Fibroblast of skin of right biceps (primary cell): ENCODE measurements at places on chromosomes 1 and 21.
A peak's percentile ranks its signal among the peaks of the same experiment; 100 is the strongest.

- no peak for DNase-seq
Observed at GRCh38 chr1:26536521-26536920, 7.0 kb downstream of the RPS6KA1 start.

DNA sequence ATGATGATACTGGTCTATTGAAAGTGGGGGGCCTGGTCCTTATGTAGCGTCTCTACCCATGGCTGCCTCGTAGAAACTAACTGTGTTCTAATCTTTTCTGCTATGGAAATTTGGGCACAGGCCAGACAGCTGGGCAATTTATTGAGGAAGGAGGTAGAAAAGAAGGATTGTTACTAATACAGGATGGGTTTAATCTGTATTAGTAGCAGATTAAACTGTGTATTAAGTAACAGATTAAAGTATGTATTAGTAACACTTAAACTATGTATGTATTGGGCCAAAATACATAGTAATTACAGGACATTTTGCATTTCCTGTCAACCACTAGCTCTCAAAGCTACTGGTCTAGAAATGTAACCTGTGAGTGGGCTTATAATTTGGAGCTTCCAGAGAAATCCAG lies 142.0 kb downstream of the MAST2 start:
- DNase-seq: peak; percentile 65

GRCh38 chr1:91513160-91513559 lies 12.5 kb downstream of the CDC7 start:
- DNase-seq: peak; percentile 26

DNA sequence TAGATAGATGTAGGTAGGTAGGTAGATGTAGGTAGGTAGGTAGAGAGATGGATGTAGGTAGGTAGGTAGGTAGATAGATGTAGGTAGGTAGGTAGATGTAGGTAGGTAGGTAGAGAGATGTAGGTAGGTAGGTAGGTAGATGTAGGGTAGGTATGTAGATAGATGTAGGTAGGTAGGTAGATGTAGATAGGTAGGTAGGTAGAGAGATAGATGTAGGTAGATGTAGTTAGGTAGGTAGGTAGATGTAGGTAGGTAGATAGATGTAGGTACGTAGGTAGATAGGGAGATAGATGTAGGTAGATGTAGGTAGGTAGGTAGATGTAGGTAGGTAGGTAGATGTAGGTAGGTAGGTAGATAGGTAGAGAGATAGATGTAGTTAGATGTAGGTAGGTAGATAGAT lies 62.3 kb upstream of the MORC3 start:
- DNase-seq: no peak

DNA sequence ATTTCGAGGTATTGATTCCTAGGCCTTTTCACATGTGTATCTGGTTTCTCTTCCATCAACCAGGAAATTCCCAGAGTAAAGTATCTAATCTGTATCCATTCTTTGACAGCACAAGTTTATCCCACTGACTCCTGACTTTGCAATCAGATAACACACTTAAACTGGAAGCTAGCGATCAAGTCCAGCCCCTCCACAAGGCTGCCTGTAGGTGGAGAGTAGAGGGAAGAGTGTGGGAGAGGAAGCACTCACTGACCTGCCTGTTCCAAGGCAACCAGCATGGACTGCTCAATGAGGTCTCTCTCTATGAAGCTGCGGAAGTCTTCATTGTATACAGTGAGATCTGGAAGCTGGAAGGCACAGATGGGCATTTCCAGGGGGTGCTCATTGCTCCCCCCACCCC lies 30.4 kb upstream of the MTMR11 start:
- no peak for DNase-seq

GRCh38 chr1:209368864-209369598 lies 214.5 kb upstream of the CAMK1G start:
- peak; percentile 99 for DNase-seq

DNA sequence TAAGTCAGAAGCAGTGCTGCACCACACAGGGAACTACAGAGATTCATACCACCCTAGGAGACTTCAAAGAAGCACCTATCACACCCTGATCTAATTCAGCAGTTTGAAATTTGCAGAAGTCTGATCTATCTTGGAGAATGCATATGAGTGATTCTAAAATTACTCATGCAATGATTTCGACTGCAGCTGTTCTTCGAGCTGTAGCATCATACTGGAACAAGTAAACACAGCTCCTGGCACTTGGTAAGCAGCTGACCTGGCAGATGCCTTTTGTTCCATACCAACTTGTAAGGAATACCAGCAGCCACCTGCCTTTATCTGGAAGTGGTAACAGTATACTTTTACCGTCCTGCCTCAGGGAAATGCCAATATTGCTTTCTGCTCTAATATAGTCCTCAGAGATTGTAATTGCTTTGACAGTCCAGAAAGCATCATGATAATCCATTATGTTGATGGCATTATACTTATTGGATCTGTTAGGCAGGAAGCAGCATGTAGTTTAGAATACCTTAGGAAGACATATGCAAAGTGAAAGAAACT lies 25.7 kb downstream of the AADACL4 start:
- no peak for DNase-seq

- DNase-seq: no peak
Observed at GRCh38 chr1:181909010-181909409, 152.5 kb downstream of the ZNF648 start.

DNA sequence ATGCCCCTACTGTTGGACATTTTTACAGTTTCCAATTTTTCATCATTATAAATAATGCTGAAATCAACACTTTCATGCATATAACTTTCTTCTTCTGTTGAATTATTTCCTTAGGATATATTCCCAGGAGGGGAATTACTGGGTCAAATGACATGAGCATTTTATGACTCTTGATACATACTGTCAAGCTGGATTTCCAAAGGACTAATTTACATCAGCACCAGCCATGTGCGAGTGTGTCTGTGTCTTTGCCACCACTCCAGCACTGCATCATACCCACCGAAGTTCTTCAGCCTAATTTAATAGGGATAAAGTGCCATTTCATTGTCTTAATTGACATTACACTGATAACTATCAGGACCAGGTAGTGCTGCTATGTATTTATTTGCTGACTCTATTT lies 146.7 kb downstream of the CSMD2 start:
- no peak for DNase-seq

DNA sequence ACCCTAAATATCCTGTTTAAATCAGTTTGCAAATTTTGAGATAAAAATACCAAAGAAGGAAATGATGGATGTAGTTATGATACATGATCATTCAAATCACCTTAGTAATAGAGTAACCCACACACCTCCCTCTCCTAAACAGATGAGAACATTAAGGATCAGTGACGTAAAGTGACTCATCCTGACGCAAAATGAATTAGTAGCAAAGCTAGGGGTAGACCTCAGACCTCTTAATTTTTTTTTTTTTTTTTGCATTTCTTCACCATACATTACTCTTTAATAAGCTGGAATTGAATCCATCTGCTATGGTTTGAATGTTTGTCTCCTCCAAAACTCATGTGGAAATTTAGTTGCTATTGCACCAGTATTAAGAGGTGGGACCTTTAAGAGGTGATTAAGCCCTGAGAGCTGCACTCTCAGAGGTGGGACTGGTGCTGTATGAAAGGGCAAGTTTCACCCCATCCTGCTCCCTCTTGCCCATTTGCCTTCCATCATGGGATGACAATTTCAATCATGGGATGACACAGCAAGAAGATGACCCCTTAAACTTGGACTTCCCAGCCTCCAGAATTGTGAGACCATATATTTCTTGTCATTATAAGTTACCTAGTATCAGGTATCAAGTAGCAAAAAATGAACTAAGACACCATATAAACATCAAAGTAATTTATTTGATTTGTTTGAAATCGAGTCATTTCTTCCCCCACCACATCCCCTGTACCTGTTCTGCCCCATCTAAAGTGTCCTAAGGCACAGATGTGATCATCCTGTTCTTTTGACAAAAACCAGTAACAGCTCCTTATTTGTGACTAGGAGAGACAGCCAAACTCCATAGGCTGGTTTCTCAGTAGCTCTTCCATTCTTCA lies 114.6 kb upstream of the DUSP10 start:
- peak; percentile 89 for DNase-seq

DNA sequence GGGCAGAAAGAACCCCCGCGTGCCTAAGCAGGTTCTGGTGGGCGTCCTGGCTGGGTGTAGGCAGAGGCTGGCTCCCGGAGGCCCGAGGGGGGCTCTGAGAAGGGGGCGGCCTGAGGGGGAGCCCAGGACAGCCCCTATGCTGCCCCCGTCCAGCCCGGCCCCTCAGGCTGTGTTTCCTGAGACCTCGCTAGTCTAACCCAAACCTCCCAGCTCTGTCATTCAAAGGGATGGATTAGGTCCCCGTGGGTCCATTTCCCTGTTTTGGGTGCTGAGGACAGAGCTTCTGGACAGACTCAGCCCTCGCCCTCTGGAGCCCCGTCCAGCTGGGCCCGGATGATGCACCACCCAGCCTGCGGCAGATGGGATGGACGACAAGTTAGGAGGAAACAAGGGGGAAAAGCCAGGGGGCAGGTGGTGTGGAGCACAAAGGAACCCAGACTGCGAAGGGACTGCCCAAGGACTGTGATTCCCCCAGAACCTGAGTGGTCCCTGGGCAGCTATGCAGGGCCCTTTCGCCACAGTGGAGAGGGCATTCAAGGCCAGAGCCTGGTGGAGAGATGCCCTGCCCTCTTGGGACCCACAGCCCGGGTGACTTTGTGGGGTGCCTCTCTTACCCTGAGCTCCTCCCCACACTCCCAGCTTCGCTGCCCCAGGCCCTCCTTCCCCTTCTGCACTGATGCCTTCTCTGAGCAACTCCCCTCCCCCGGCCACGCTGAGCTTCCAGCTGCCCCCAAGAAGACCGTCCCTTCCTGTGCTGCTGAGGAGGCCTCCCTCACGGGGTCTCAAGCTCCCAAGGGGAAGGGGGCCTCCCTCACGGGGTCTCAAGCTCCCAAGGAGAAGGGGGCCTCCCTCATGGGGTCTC lies 2.8 kb downstream of the HES4 start:
- DNase-seq: no peak

GRCh38 chr1:165942062-165942461 lies 114.6 kb downstream of the UCK2 start:
- no peak for DNase-seq

- DNase-seq: peak; percentile 42
Observed at GRCh38 chr1:2003541-2004131, at the start of gene CFAP74. TSS of gene CFAP74 (minus strand) at chr1:2003786. CDS start at chr1:1990956, 12,830 bp downstream.

- DNase-seq: peak; percentile 8
Observed at GRCh38 chr1:208008534-208008933, 97.6 kb upstream of the CD34 start.

DNA sequence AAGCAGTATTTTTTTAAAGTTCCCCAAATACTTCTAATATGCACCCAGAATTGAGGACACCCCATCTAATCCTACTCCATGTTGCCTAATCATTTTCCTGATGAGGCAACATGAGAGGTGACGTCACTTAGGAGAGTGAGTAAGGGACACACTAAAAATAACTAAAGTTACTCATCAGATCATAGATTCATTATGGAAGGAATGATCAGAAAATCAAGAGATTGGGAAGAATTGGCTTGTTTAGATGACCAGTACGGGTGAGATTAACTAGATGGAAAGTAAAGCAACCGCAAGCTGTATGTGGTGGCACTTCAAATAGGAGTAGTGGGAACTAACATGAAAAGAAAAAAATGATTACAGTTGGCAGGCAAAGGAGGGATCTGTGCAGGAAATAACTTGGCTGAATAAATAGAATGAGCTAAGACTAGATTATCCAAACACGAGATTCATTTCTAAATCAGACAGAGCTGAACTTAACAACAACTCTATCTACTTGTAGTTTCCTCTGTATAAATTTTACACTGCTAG lies 61.4 kb upstream of the CXADR start:
- DNase-seq: peak; percentile 72

- DNase-seq: peak; percentile 57
Observed at GRCh38 chr1:27591622-27592021, 12.3 kb downstream of the AHDC1 start.

GRCh38 chr1:187877220-187877619 lies 1048.5 kb downstream of the PLA2G4A start:
- DNase-seq: no peak

- no peak for DNase-seq
Observed at GRCh38 chr1:195195423-195196057, 1412.7 kb downstream of the KCNT2 start.

DNA sequence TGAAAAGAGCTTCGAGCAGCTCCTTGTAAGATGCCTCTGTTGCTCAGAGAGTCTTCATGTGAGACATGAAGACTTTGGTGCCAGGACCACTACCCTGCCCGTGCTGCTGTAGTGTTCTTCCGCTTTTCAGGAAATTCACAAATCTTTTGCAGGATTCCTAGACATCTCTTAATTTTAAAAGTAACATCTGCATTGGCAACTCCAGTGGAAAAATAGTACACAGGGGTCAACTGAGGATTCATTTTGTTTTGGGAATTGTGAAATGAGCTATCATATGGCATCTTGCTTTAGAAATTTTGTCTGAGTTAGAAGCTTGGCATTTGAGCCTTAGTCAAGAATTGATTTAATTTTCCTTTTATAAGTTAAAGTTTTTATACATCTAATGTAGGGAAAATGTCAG lies 7.2 kb downstream of the PRDM2 start:
- DNase-seq: peak; percentile 23

- peak; percentile 13 for DNase-seq
Observed at GRCh38 chr1:5514527-5515183, 477.6 kb downstream of the NPHP4 start.

GRCh38 chr1:156746728-156747631 lies 4.5 kb downstream of the HDGF start:
- DNase-seq: peak; percentile 97

GRCh38 chr1:106952776-106953175 lies 103.7 kb upstream of the PRMT6 start:
- peak; percentile 66 for DNase-seq

DNA sequence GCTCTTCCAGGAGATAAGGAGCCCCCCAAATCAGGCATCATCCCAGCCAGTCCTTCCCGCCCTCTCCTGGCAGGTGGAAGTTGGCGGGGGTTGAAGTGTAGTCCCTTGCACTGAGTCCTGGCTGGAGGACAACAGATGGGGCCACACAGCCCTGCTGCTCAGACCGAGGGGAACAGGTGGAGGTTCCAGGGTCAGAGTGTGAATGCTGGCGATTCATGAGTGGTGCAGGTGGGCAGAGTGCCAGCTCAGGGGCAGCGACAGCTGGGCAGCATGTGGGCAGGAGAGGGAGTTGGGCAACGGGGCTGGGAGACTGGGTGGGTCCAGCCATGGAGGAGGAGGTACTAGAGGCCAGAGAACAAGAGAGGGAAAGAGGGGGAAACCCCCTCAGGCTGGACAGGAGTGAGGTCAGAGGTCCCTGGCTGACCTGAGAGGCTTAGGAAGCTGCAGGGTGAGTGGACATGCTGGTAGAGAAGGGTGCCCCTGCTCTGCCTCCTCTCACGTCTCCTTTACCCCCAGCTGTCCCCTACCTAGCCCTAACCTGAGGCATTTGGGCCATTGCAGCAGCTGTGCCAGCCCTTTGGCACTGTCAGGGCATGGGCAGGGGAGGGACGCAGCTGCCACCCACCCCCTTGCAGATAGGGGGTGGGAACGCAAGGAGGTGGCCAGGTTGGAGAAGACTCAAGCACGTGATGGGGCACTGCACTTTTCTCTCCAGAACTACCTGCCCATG lies 11.3 kb upstream of the ADORA1 start:
- DNase-seq: no peak

- DNase-seq: no peak
Observed at GRCh38 chr1:32199043-32199716, 1.2 kb upstream of the CCDC28B start.

- no peak for DNase-seq
Observed at GRCh38 chr1:235486321-235486720, 17.9 kb downstream of the B3GALNT2 start.

GRCh38 chr1:40709100-40709801 lies 17.7 kb downstream of the NFYC start:
- peak; percentile 96 for DNase-seq

- DNase-seq: no peak
Observed at GRCh38 chr1:16168622-16169360, 12.9 kb upstream of the EPHA2 start.
